NCI-H345 (cell line): ENCODE measurements at places on chromosomes 13 and 19.

DNA sequence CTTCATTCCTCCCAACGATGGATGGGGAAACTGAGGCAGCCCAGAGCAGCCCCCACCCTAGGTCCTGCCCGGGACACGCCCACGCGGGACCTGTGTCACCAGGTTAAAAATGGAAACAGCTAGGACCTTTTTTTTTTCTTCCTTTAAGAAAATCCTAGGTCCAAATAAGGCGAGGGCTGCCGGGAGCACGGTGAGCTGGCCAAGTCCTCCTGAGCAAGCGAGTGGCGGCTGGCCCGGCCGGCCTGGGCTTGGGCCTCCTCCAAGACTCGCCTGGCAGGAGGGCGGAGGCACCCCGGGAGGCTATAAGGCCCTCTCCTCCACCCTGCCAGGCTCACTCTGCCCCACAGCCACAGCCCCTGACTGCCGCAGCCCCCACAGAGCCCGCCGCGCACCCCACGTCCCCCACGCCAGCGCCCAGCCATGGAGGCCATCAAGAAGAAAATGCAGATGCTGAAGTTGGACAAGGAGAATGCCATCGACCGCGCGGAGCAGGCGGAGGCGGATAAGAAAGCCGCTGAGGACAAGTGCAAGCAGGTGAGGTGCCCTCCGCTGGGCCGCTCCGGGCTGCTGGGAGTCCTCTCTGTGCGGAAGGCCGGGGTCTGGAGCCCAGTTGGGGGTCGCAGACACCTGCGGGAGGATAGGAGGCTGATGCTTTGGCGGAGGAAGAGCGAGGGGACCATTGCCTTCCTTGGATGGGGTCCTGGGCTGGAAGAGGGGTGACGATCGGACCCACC, 8.9 kb upstream of the TPM4 start:
- no peak for DNase-seq

DNA sequence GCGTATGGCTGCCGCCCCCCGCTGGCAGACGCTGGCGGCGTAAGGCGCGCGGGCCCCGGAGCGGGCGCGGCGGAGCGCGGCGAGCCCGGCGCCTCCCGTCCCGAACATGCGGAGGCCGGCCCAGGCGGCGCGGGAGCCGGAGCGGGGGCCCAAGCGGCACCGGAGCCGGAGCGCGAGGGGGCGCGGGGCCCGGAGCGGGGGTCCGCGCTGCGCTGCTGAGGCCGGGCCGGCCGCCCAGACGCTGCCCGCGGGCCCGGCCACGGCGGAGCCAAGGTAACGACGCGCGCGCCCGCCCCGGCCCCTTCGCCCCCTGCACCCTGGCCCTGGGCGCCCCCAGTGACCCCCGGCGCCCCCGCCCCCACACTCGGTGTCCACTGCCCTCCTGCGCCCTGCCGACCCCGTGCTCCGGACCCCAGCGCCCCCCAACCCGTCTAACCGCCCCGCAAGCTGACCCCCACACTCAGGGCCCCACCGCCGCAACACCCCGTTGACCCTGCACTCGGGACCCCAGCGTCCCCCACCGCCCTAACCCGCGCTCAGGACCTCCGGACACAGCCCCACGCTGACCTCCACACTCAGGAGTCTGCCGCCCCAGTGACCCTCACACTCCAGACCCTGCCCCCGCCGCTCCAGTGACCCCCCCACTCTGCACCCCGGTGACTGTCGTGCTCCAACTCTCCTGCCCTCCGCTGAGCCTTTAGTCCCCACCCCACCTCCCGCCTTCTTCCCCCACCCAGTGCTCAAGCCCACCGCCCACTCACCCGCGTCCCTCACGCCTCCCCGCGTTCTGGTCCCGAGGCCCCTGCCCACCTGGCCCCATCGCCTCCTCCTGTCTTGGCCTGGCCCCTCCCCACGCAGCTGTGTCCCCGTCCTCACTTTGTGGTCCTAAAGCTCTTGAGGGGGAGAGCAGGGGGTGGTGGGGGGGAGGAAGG, at the start of gene CSNK1G2:
CSNK1G2 (plus strand) TSS at position 27 of the 932 bp plus-strand sequence. CDS start 28,601 bp downstream, outside the sequence.
- DNase-seq, result no peak

DNA sequence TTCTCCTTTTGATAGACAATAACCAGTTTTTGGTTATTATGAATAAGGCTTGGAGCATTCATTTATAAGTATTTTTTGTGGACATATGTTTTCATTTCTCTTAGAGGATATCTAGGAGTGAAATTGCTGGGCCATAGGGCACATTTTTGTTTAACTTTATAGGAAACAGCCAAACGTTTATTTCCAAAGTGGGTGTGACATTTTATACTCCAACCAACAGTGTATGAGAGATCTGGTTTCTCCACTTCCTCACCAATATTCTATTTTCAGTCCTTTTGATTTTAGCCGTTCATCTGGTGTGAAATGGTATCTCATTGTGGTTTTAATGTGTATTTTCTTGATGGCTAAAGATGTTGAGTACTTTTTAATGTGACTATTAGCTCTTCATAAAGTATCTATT, 21.9 kb downstream of the TDRD3 start:
- DNase-seq, result no peak

DNA sequence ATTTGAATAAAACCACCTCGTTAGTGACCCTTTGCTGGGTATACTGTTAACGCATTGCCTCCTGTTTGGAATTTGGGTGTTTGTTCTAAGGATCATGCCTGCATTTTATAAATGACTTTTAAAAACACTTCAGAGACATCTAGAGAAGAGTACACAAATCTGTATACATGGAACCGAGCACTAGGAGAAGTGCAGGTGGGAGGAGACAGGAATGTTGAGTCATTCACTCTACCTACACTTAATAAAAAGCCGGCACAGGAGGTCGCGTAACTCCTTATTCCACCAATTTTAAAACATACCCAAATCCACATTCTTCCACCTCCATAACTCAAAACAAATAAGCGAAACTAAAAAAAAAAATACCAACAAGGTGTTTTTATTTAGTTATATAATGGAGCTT, 48.6 kb downstream of the FGF9 start:
- no peak for DNase-seq

- no peak for DNase-seq
These were observed 78.5 kb upstream of the PCDH8 start for GRCh38 chr13:52926971-52927370.

GRCh38 chr13:41276824-41277223, 13.4 kb upstream of the MTRF1 start:
- DNase-seq, result no peak

- no peak for DNase-seq
These were observed 54.0 kb downstream of the FLT1 start for GRCh38 chr13:28440774-28441504.

DNA sequence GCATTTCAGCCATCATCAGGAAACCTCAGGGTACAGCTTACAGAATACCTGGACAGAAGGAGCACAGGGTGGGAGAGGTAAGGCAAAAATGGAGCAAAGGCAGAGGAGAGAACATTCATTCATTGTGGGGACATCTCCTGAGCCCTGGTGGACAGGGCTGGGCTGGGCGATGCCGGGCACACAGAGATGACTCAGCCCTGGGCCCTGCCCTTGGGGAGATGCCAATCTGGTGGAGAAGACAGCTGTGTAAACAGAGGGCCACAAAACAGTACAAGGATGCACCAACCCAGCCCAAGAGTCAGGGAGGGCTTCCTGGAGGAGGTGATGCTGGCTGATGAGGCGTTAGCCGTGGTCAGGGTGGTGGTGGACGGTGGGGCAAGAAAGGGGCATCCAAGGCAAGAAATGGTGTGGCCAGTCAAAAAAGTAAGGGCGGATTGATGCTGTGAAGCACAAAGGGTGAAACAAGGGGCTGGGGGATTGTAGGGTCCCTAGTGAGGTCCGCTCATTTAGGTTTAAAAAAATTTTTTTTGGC, 3.6 kb upstream of the HAS1 start:
- DNase-seq, result no peak

DNA sequence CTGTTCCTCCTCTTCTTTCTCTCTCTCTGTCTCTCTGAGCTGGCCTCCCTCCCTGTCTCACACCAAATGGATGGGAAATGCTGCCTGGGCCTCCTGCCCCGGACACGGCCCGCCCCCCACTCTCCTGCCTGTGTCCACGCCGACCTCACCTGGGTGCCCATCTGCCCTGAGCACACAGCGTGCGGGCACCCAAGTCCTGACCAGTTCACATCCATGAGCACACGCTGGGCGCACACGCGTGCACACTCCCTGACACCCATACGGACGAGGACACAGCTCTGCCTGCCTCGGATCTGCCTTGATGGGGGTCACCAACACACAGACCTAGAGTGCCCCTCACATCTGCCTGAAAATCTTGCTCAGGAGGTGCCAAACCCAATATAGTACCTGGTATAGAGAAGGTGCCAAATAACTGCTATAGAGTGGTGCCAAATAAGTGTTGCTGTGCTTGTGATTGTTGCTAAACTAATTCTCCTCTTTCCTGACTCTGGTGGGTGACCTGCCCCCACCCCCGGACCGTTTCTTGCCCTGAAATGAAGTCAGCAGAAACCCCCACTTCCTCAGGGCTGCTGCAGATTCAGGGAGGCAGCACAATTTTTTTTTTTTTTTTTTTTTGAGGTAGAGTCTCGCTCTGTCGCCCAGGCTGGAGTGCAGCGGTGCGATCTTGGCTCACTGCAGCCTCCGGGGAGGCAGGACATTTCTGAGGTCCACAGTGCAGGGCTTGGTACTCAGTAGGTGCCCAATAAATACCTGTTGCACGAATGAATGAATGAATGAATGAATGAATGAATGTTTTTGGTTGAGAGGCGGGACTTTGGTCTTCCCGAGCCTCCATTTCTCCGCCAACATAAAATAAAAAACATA, 4.6 kb downstream of the NFIC start:
- DNase-seq, result no peak
